CD4-positive, alpha-beta memory T cell (primary cell): ENCODE measurements at places on chromosomes 1 and 21.

- DNase-seq = no peak
These were observed 64.6 kb upstream of the CLDN14 start for GRCh38 chr21:36544545-36544944.

DNA sequence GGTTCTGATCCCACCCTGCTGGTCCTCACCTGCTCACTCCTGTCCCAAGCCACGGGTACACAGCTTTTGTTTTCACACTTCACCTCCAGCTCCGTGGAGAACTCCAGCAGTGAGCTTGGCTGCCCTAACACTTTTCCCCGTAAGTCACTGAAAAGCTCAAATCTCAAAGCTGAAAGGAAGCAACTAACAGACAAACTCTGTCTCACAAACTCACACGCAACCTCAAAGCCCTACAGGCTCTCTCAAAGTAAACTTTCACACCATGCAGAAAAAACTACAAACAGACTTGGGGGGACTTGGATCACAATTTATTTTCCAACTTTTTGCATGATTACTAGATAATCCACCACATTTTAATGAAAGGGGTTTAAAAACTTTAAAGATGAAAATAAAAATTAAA is 88.3 kb downstream of the AK5 start:
- DNase-seq = no peak

DNA sequence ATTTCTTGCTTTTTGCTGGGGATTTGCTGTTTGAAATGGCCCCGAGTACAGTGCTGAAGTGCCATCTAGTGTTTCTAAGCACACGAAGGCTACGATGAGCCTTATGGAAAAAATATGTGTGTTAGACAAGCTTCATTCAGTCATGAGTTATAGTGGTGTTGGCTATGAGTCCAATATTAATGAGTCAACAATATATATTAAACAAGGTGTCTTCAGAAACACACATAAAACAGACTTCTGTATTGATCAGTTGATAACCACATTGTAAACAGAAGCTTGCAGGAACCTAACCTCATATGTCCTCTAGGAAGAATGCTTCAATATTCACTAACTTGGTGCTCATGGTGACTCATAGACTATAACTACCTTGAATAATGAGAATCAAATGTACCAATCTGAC is 1.7 kb upstream of the GJB5 start:
- DNase-seq = no peak

GRCh38 chr1:150619576-150620509 is 9.6 kb downstream of the ENSA start:
- DNase-seq = no peak

DNA sequence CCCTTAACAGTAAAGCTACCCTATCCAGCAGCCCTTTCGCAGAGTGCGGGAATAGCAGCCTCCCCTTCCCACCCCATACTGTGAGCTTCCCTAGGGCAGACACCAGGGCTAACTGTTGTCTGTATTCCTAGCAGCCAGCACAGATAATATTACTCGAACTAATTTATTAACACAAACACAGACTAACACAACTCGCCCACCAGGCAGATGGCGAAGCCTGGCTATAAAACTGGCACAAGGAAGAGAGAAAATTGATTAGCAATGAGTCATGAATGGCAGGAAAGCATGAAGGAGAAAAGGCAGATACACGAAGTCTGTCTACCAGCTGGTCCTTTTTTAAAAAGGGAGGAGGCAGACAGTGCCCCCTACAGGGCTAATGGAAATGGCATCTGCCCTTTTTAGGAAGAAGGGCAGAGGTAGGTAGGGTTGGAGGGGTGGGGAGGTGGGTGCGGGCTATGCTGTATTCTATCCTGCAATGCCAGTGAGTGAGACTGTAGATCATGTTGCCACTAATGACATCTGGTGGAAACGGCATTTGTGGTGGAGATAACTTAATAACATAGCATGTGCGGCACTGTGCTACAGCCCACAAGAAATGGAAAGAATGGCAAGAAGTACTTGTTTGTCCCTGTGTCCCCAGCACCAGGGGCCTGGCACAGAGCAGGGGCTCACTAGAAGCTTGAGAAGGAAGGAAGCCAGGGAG is 30.6 kb upstream of the CTPS1 start:
- peak; percentile 29 for DNase-seq

DNA sequence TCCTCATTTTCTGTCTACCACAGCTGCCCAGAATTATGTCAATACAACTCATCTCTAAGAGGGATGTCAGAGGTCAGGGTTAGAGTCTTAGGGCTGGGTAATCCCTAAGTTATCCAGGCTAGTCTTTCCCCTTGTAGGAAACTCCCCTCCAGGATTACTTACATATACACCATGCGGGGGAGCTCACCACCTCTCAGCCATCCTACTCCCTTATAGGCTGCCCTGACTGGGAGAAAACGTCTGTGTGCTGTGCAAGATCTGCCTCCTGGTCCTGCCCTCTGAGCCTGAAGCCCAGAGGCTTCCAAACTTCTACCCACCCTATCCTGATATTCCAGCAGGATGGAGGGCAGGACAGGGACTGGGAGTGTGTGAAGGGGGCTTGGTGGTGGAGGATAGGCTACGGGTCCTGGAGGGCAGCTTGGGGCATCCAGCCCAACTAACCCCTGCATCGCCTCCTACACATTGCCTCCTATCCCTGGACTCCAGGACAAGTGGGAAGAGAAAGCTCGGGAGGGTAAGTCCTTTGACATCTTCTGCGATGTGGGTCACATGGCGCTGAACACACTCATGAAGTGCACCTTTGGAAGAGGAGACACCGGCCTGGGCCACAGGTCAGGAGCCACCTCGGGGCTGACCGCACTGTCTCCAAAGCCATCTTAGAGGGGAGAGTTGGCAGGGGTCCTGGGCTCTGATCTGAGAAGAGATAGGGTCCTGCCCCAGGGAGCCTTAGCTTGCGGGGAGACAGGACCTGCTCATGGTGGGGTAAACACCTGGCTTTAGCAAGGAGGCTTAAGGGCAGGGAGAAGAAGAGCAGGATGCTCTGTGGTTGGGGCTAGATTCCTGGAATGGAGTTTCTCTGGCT is 14.4 kb downstream of the CYP4B1 start:
- no peak for DNase-seq

GRCh38 chr1:44695671-44696070 is 21.2 kb downstream of the ARMH1 start:
- no peak for DNase-seq

GRCh38 chr1:235045034-235045690 is 83.5 kb downstream of the TOMM20 start:
- no peak for DNase-seq

GRCh38 chr1:2232916-2233438 is 4.9 kb downstream of the SKI start:
- no peak for DNase-seq

DNA sequence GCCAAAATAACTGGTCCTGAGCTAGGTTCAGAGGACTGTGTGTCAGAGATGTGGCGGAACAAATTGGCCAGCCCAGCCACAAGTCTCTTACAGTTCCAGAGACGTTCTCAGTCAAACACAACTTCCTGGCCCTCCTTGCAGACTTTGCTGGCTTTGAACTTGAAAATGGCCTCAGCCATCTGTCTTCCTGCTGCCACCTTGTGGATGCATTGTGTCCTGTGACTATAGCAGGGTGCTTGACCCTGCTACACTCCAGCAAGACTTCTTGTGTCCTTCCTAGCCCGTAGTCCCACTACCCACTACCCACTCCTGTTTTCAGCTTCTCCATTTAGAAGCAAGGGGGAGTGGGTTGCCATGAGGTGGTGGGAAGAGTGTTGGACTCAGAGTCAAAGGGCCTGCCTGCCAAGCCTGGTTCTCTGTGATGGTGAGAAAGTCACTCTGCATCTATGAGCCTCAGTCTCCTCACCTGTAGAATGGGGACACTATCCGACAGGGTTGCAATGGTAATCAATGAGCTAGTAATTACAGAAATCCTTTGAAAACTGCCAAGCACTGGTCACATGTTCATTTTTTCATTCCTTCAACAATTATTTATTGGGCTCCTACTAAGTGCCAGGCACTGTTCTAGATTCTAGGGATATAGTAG is 109.9 kb downstream of the IGSF21 start:
- DNase-seq = no peak

- DNase-seq = no peak
These were observed 20.4 kb upstream of the FOXO6 start for GRCh38 chr1:41340655-41341364.

- DNase-seq = no peak
These were observed 16.8 kb downstream of the SZRD1 start for GRCh38 chr1:16383888-16384287.

- no peak for DNase-seq
These were observed 28.8 kb downstream of the CFAP74 start for GRCh38 chr1:1974834-1975233.

- DNase-seq = no peak
These were observed 31.8 kb downstream of the UBE2U start for GRCh38 chr1:64235181-64235580.

DNA sequence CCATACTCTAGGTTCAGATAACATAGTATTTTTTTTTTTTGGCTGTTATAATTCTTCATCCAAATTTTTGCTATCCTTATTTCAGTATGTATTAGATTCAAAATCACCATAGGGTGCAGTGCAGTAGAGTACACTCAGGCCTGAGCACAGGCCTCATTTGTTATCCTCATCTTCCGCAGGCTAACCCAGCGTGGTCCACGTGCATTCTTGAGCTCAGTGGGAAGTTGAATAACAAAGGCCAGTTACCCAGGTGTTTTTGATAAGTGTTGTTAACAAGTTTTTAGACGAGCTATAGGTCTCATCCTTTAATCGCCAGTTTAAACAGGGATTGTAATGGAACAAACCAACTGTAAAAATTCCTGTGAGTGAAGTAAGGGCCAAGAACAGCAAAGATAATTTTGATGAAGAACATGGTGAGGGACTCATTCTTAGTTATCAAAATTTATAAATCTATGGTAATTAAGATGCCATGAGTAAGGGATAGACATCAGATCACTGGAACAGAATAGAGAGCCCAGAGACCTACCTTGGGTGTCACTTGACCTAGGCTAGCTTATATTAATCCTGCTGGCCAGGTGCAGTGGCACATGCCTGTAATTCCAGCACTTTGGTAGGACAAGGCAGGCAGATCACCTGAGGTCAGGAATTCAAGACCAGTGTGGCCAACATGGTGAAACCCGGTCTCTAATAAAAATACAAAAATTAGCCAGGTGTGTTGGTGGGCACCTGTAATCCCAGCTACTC is 22.0 kb downstream of the FLVCR1 start:
- no peak for DNase-seq

DNA sequence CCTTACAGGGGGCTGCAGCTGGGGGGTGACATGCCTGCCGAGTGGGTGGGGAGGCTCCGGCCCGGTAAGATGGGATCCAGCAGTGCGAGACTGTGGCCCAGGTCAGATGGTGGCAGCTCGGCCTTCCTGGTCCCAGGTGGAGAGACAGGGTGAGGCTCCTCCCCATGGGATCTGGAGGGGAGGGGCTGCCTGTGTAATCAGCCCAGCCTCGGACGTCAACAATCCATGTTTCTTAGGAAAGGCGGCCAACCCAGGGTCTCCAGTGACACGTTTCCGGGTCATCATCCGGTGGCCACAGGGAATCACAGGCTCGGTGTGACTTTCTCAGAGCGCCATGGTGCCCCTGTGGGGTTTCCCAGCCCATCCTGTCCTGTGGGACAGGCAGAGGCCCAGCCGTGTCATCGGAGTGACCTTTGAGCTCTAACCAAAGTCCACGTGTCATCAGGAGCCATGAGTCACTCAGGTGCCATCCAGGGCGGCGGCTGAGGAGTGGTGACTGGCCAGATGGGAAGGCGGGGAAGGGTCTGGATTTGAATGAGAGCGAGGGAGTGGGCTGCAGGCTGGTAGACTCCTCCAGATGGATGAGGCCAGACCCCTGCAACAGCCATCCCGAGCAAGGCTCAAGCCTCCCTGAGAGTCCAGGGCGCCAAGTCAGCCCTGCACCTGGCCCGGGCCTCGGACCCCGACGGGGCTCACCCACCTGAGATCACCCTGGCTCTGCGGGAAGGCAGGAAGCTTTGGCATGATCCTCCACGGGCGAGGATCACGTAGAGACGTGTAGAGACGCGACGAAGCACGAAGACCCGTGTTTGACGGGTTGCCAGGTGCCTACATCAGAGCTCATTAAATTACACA is 6.6 kb upstream of the HES4 start:
- no peak for DNase-seq

- no peak for DNase-seq
These were observed 36.0 kb downstream of the ZNF281 start for GRCh38 chr1:200373811-200374231.

GRCh38 chr1:10146391-10146790 is 64.0 kb upstream of the KIF1B start:
- no peak for DNase-seq

DNA sequence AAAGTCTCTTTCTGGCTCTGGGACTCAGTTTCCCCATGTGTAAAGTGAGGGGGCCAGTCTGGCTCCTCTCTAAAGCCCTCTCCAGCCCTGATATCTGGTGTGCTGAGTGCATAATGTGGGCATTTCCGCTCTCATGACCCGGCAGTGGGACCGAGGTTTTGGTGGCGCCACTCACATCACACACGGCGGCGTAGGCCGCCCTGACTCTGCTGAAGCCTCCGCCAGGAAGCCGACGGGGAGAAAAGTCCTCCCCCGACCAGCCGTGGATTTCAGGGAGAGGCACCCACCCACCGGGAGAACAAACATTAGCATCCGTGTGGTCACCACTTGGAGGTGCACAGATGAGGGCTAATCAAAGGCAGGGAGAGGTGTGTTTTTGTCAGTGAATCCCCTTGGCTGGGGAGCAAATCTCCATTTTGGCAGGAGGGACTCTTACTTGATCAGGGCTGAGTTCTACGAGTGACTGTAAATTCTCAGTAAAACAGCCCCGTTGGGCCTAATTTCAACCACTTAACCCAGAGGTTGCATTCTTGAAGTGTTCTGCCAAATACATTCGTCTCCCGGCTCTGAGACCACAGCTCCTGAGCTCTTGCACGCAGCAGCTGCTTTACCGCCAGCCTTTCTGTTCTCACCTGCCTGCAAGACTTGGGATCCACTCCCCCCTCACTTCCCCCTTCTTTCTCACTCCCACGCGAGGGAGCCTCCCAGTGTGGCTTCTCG is 118.2 kb downstream of the FOXD2 start:
- DNase-seq = no peak

GRCh38 chr1:165524639-165525285 is 19.0 kb upstream of the LRRC52 start:
- DNase-seq = no peak

- DNase-seq = no peak
These were observed 16.6 kb upstream of the PTP4A2 start for GRCh38 chr1:31954607-31955283.

DNA sequence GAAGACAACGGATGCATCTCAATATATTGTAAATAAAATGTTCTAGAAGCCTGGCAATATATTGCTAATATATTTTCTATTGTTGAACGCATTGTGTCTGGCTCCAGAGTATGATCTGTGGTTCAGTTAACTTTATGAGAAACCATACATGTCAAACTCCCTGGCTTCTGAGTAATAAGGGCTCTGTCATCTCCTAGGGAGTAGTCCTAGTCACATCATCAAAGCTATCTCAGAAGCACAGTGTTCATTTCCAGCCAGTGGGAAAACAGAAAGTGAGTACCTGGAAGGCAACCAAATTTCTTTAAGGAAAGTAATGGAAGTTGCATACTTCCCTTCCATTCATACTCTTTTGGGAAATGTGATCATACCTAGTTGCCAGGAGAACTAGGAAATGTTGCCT is 27.0 kb upstream of the ST6GALNAC5 start:
- DNase-seq = no peak

GRCh38 chr21:38491536-38491935 is 6.7 kb downstream of the ERG start:
- DNase-seq = no peak
